ENCODE measurements at places on chromosomes 6 and 20. TPM values are rescaled to one million over a fixed set of nuclear protein-coding genes. Genes with fewer than 3 reads are reported as not detected.

The HLA-DRB5 gene
- total RNA-seq = 64.7 TPM

DNA sequence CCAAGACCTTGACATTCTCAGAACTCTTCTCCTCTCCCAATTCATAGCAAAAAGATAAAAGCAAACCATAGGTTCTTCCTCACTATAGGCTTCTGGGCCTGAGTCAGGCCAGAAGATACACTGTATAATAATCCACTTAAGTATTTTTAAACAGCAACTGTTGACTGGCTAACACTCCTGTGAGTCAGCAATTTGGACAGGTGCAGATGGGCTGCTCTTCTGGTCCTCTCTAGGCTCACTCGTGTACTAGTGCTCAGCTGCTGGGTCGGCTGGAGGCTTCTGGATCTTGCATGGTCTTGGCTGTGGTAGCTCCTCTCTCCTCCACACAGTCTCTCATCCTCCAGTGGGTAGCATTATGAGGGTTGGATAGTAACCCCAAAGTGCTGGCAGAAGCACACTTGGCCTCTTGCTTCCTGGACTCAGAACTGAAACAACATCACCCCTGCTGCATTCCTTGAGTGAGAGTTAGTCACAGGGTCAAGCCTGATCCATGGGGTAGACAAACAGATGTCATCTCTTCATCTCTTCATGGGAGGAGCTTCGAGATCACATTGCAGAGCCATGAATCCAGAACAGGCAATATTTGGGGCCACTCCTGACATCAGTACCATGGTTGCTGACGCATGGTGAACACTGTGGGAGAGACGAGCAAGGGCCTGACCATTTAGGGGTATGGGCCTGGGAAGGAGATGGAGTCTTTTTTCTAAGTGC is 86.9 kb downstream of the C6orf118 start:
- DNase-seq = no peak

The BPIFA1 gene
- total RNA-seq = not detected

- no peak for DNase-seq
Measured at GRCh38 chr6:36621371-36621855, 27.3 kb downstream of the SRSF3 start.

The SNAP25 gene
- 9.0 TPM for total RNA-seq

DNA sequence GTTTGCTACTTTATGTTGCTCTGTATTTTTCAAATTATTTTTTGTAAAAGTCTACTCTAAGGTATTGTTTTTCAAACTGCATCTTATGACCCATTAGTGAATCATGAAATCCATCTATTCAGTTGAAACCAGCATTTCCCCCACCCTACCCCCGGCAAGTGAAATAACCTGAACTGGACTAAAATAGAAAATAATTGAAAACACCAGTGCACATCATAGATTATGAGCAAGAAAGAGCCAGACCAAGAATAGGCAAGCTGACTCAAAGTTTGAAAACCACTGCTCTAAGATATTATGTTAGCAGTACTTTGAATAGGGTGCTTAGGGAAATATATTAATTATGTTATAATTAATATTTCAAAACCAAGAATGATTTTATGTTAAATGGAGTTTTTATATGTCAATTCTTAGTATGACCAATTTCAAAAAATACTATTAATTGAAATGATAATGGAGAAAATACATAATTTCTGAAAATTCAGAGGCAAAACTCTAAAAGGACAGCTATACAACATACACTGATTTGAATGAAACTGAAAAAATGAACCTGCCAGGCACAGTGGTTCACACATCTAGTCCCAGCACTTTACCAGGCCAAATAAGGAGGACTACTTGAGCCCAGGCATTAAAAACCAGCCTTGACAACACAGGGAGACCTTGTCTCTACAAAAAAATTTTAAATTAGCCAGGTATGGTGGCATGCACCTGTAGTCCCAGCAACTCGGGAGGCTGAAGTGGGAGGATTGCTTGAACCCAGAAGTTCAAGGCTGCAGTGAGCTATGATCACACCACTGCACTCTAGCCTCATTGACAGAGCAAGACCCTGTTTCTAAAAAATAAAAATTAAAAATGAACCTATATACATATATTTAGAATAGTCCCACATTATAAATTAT is 112.0 kb downstream of the CDK19 start:
- DNase-seq = no peak

The PLCB4 gene
- 27.7 TPM for total RNA-seq

GRCh38 chr20:40715491-40715890 is 26.5 kb upstream of the MAFB start:
- DNase-seq = no peak

- no peak for DNase-seq
Measured at GRCh38 chr6:42137194-42137753, 5.1 kb downstream of the C6orf132 start.

GRCh38 chr6:37560737-37561103 is 61.0 kb upstream of the CCDC167 start:
- DNase-seq = no peak

The FUT9 gene
- total RNA-seq = not detected

The MEP1A gene
- not detected for total RNA-seq

- DNase-seq = no peak
Measured at GRCh38 chr20:50336661-50337060, 146.0 kb downstream of the CEBPB start.

The FABP7 gene
- 1.1 TPM for total RNA-seq

DNA sequence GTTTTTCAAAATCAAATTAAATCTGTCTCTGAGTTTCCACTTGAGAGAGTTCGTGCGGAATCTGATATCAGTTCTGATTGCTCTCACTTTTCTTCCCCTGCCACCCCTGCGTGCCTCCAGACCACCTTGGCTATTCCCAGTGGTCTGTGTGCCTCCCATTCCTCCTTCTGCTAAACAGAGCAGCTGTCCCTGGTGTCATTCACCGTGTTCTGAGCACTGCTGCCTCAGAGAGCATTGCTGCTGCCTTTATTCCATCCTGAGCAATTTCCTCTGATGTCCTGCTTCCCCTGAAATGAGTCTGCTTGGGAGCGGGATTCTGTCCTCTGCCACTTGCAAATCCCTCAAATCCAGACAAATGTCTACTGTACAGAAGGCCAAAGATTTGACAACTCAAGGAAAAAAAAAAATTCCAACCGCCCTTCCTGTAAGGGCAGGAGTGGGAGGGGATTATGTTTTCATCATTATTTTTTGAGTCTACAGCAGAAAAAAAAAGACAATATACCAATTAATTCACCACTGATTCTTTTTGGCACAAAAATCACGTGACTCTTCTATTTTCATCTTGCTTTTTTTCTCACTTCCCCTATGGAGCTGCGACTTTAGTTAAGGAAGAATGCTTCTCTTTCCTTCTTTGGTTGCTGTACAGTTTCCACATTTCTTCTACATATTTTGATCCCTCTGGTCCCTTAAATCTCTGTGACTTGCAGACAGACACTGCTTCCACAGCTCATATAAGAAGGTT is 833.0 kb downstream of the EPHA7 start:
- DNase-seq = no peak

- peak; percentile 86 for DNase-seq
Measured at GRCh38 chr20:46512943-46513844, at the start of gene ZNF334. ZNF334 (minus strand) TSS chr20:46513559; CDS start chr20:46512102, 1,457 bp downstream.

- DNase-seq = no peak
Measured at GRCh38 chr6:149477544-149477943, 7.3 kb downstream of the ZC3H12D start.

DNA sequence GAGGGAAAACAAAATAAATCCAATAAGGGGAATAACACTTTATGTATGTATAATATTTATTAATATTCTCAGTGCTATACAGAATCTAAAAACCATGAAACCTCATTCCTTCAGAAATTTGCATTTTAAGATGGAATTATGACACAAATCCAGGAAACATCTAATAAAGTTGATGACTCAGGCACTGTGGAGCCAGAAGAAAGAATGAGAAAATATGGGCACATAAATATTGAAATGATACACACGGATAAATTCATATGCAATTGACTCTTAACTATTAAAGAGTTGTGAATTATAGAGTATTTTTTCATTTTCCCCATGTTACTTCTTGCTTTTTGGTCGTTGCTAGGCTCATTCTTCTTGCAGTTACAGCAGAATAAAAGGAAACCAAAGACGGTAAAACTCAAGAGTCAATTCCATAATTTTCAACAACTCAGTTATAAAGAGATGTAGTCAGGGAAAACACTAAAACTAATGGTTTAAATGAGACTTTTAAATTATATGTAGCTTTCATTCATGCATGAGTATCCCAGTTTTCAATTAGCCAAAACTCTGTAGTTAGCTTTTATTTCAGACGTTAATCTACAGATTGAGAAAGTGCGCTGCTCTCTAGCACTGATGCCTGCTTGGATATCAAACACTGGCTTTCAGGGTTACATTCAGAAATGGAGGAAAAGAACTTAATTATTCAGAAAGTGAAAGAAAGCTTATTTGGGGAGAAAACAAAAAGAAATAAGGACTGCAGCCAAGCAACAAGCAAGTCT is 95.4 kb downstream of the ADGRB3 start:
- DNase-seq = no peak

- no peak for DNase-seq
Measured at GRCh38 chr6:142294679-142295078, 7.1 kb upstream of the ADGRG6 start.

The RGS17 gene
- 0.31 TPM for total RNA-seq

GRCh38 chr20:48129345-48129942 is 344.2 kb upstream of the SULF2 start:
- DNase-seq = no peak

DNA sequence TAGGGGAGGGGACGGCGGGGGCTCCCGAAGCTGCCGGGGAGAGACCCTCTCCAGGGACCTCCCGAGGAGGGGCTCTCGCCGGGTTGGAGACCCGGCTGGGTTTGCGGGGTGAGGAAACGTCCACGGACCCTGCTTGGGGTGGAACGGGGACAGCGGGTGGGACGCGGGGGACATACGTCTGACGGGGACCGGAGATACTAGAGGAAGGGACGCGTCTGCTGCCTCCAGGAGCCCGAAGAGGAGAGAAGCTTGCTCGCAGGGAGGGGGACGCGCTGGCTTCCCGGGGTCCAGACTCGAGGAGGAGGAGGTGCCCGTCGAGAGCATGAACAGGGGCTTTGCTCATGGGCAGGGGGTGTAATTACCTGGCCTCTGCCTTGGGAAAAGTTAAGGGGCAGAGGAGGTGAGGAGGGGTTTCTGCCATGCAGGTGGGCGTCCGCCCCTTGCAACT is 593 bp downstream of the DNMT3B start:
- DNase-seq = peak; percentile 57

GRCh38 chr20:22579119-22579427 is 5.3 kb downstream of the FOXA2 start:
- no peak for DNase-seq
